Endodermal cell (in vitro differentiated cells): ENCODE measurements at places on chromosomes 11 and 22. TPM values are rescaled to one million over a fixed set of nuclear protein-coding genes. Genes with fewer than 3 reads are reported as not detected.

Gene APOBEC3B
- total RNA-seq, result 3.9 to 5.6 TPM (median 5.4 TPM) in 3 replicates

DNA sequence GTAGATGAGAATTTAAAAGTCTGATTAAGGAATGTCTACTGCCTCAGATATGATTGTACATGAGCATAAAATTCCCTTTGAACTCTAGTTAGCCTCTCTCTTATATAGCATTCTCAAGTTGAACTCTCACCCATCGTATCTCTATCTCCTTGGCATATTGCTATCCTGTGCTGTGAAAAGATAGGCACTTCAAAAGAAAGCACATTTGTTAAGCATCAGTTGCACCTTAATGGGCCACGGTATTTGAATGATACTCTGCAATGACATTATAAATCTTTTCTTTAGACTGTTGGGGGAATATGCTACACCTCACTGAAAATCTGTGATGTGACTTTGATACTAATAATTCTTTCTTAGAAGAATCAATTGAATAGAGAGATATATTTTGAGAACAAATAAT is 570.7 kb downstream of the JRKL start:
- DNase-seq, result no peak

- DNase-seq, result no peak
Observed at GRCh38 chr11:71454470-71455113, 1.6 kb downstream of the NADSYN1 start.

DNA sequence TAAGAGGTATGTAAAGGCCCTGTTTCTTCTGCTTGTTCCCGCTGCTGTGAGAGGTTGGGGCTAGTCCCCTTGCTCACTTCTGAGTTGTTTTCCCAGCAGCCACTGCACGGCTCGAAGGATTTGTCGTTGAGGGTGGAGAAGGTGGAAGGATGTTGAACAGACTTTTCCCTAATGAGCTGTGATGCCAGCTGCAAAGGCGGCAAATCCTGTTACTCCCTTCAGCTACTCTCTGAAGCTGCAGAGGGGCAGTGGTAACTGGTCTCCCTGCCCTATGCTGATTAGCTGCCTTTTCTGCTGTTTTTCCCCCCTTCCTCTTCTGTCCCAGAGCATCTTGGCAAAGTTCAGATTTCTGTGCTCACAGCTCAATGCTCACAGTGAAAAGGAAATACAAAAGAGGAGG is 90.4 kb upstream of the SLC25A18 start:
- DNase-seq, result peak; percentile 66

DNA sequence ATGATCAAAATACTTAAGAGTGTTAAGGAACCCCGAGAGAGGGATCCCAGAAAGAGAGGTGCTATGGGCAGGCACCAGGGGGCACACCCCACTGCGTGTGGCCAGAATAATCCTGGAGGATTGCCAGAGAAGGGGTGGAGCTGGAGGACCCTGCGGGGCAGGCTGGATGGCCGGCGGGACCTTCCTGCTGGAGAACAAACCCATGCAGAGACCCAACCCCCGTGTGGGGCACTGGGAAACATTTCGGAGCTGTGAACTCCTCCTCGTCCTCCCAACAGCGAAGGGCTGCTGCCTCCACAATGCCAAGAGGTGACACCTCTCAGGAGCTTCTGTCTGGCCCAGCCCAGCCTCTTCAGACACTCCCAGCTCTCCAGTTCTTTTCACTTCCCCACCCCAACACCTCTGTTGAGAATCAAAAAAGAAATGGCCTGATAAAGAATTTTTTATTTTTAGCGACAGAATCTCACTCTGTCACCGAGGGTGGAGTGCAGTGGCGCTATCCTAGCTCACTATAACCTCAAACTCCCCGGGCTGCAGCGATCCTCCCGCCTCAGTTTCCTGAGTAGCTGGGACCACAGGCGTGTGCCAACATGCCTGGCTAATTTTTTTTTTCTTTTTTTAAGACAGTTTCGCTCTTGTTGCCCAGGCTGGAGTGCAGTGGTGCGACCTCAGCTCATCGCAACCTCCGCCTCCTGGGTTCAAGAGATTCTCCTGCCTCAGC is 25.6 kb downstream of the RHOD start:
- DNase-seq, result peak; percentile 86

Gene MRPL40
- total RNA-seq, result 20.6 to 26.5 TPM (median 24.5 TPM) in 3 replicates

DNA sequence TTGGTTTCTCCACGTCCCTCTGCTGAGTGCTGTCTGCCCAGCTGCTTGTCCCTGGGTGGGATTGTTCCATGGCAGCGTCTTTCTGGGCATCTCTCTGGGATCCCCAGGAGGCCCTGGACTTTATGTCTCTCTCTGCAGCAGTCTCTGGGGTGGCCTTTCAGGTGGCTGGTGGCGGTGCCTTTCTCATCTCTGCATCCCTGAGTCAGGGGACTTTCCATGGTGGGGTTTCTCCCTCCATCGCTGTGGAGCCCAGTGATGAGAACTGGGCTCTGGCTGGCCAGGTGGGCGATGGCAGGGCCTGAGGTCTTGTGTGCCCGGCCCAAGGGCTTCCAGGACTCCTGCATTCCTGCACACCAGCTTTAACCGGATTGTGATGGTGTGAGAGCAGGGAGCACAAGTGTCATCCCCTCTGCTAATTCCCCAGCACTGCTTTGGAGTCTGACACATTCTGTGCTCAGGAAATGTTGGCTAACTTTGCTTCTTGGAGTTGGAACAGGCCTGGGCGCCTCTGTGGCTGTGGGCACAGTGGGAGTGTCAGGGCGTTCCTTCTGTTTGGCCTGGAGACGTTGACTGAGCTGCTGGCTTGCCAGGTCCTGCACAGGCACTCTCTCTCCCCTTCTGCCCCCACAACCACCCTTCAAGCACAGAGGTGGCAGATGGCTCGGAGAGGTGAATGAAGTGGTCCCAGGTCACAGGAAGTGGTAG is 27.9 kb downstream of the FAM83F start:
- no peak for DNase-seq

Gene ABCG4
- total RNA-seq, result 1.3 and 1.8 TPM in 2 replicates

DNA sequence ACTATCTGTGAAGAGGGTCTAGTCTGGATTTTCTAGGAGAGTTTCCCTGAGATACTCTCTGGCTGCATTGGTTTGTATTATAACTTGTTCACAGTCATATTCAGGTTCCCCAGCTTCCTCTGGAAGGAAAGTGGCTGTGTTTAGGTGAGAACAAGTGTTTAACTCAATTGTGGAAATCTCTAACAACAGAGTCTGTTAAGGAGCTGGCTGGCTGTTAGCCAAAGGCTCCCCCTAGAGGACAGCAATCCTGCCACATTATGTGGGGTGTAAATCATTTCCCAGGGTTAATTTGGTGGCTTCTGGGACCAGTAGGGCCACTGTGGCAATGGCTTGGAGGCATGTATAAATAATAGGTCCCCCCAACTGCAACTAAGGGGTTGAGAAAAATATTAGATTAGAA is 18.4 kb downstream of the MS4A6E start:
- DNase-seq, result peak; percentile 80

- DNase-seq, result peak; percentile 67
Observed at GRCh38 chr11:8222820-8223512, 40.7 kb downstream of the LMO1 start.

Gene CNTF
- 1.8 and 3.7 TPM in 2 replicates for total RNA-seq

DNA sequence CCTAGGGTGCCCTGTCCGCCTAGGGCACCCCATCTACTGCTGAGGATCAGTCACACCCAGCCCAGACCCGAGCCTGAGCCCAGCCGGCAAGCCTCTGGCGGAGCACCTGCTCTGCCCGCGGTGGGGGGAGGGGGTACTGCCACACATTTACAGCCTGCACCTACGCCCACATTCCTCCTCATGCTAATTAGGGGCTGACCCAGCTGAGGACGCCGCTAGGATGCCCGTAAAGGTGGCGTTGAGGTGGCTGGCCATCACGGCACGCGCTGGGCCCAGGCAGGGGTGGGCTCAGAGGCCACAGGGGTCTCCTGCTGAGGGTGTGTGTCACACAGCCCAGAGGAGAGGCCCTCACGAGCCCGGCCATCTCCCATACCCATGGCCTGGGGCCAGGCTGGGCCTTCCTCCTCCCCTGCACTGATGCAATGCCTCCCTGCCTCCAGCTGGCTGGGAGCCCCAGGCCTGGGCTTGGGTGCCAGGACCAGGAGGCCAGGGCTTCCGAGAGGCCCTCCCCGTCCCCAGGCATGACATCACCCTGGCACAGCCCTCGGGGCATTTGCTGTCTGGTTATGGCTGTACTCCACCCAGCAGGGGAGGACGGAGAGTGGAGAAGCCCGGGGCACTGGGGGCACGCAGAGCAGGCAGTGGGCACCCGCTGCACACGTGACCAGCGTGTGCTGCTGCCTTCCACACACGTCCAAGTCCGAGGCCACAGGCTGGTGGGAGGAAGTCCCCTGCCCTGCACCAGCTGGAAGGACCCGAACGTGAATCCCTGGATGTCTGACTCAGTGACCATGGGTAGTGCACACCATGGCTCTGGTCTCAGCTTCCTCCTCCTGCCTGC is 12.7 kb downstream of the DUSP8 start:
- DNase-seq, result peak; percentile 82

DNA sequence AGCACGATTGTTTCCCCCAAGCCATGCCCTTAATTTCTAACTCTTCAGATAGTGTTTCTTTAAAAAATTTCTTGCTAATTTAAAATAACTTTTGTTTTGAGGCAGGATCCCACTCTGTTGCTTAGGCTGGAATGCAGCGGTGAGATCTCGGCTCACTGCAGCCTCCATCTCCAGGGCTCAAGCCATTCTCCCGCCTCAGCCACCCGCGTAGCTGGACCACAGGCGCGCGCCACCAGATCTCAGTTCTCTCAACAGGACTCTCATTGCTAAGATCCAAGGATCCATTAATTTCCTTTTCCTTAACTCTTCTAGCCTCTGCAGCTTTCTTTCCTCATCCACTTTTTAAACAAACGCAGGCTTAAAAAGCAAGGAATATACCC is 327 bp upstream of the MED17 start:
- DNase-seq, result no peak

DNA sequence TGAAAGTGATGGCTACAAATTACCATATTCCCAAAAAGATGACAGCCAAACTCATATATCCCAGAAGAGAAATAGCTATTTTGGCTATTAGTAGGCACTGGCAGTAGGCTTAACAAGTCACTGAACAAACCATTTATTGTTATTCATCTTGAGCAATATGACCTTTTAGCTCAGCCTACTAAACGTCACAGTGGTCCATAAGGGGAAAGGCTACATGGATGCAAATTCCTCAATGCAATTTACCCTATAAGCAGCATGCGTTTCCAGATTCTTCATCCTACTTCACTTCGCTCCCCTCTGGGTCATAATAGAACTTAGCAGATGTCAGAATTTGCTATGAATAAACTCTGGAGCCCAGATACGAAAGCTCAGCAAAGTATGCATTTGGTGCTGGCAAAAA is 114.0 kb downstream of the SIK3 start:
- no peak for DNase-seq

DNA sequence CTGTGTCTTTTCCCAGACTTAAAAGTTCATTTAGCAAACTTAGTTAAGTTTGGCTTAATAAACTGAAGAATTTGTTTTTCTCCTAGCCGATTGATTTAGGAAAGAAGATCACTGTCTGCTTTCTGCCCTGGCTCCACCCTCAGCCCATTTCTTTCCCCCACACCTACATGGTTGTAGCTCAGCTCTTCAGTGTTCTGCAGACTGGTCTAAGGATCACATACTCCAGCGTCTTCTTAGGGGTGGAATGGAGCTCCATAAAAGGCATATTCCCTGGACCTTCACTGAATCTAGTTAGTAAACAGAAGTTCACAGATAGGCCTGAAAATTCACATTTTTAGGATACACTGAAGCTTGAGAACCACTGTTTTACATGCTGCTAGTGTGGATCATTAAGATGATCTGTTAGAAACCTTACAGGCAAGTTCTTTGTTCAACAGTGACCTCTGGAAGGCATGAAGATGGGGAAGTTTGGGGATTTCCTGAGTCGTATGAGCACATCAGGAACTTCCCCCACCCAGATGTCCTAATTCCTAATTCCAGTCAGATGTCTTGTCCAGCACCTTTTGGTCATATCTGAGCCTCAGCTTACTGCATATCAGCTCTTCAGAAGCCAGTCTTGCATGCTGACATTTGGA is 16.8 kb downstream of the PIWIL4 start:
- no peak for DNase-seq

Gene TTC36
- total RNA-seq, result 0.42 and 1.1 TPM in 2 replicates

Gene CYTH4
- total RNA-seq, result not detected in 2 replicates

- DNase-seq, result no peak
Observed at GRCh38 chr11:46112961-46113607, 8.2 kb downstream of the PHF21A start.

Gene HEPN1
- total RNA-seq, result not detected in 2 replicates

Gene DLG2
- total RNA-seq, result 8.4 to 13.7 TPM (median 9.6 TPM) in 3 replicates

- DNase-seq, result no peak
Observed at GRCh38 chr11:46465683-46466082, 74.1 kb upstream of the CHRM4 start.

DNA sequence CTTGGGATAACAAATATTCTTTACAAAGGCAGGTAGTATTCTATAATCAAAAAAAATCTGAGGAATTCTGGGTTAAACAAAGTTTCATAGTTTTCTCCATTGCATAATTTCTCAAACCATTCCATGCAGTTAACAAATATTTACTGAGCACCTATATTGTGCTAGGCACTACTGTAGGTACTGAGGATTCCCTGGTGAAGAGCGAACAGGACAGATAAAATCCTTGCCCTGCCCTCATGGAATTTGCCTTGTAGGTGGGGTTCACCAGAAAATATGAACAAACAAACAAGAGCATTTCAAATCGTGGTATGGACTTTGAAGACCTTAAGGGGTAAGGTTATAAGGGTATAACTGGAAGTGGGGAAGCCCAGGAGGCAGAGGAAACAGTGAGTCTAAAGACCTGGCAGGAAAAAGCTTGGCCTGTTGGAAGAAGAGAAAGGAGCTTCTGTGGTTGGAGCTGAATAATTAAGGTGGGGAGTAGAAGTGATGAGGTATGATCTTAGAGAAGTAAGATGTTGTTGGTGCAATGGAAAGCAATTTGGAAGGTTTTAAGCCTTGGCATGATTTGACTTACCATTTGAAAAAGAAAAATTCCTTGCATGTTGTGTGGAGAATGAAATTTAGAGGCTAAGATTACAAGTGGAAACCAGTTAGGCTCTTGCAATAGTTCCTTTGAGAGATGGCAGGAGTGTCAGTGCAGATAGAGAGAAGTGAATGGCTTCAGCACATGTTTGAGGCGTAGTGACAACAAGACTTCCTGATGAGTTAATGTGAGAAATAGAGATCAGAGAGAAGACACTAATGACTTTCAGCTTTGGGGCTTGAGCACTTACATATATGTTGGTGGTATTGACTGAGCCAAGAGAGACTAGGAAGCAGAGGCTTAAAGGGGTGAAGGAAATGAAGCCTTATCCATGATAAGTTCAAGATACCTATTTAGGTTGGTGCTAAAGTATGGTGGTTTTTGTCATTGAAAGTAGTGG is 55.7 kb upstream of the PICALM start:
- no peak for DNase-seq

DNA sequence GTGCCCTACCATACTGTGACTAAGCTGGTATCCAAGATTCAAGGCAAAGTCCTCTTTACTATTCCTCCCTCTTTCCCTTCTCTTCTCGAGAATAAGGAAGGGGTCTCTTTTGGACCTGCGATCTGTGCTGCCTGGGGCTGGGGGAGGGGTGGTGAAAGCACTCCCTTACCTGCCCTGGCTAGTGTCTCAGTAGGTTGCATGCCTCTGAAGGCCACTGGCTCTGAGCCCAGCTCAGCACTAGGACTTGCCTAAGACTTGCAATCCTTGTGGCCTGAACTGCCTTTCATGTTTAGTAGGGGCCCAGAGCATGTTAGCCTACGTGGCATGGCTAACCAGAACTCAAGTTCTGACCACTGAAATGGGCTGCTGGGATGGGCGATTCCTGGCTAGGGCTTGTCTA is 13.0 kb upstream of the REXO2 start:
- DNase-seq, result no peak

- no peak for DNase-seq
Observed at GRCh38 chr11:47506373-47506772, 46.6 kb downstream of the CELF1 start.

- no peak for DNase-seq
Observed at GRCh38 chr22:44120314-44120704, 60.4 kb upstream of the PARVG start.
